CD8-positive, alpha-beta memory T cell (primary cell): ENCODE measurements at places on chromosomes 11 and 22.
A peak's percentile ranks its signal among the peaks of the same experiment; 100 is the strongest.

DNA sequence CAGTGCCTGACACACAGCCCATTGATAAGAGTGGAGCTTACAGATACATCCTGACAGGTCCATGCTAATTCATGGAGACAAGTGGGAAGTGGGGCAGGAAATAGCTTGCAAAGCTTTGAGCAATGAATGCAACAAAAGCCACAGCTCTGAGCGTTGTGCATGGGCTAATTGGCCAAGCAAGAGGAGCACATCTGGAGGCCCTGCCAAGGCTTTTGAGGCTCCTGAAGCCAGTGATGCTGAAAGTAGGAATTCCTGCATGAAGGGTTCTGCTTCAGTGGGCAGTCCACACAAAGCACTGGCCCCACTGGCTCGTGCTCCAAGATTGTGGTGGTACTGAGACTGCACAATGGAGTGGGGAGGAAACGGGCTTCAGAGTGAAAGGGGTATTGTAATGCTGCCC is 103.8 kb upstream of the CSNK2A3 start:
- DNase-seq = no peak

DNA sequence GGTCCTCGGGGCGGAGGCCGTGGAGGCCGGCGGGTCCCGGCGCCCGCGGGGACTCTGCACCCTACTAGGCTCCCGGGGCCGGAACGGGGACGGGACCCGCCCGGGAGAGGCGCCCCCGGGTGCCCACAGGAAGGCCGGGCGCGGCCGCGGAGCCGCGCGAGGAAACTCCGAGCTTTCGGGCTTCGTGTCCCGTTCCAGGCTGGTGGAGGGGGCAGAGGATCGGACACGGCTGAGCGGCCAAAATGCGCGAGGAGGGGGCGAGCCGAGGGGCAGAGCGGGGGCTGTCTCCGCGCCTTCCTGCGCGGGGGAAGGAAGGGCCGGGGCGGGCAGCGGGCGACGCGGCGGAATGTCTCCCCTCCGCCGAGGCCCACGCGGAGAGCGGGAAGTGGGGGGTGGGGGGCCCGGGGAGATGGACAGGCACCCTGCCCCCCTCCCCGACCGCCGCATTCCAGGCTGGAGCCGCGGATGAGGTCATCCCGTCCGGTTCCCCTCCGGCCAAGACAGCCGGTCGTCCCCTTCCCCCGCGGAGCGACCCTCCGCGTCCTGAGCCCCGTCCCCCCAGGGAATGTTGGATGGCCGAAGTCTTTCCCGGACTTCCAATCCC is 430 bp downstream of the CDC42EP1 start:
- DNase-seq = no peak

DNA sequence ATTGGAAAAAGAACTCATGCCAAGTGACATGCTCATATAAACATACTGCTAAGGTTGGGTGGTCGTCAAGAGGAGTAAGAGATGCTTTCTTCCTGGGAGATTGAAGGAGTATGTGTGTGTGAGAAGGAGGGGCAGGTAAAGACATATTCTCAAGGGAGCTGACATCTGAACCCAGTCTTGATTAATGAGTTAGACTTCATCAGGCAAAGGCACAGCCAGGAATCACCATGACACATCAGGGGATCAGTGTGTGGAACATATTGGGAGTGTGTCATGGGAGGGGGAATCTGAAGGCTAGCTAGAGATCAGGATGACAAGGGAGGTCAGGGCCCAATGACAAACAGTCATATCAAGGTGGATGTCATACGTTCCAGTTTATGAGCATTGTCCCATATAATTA is 14.9 kb downstream of the CNTF start:
- DNase-seq = no peak

- DNase-seq = no peak
Observed at GRCh38 chr11:44029977-44030911, 17.5 kb upstream of the ACCSL start.

DNA sequence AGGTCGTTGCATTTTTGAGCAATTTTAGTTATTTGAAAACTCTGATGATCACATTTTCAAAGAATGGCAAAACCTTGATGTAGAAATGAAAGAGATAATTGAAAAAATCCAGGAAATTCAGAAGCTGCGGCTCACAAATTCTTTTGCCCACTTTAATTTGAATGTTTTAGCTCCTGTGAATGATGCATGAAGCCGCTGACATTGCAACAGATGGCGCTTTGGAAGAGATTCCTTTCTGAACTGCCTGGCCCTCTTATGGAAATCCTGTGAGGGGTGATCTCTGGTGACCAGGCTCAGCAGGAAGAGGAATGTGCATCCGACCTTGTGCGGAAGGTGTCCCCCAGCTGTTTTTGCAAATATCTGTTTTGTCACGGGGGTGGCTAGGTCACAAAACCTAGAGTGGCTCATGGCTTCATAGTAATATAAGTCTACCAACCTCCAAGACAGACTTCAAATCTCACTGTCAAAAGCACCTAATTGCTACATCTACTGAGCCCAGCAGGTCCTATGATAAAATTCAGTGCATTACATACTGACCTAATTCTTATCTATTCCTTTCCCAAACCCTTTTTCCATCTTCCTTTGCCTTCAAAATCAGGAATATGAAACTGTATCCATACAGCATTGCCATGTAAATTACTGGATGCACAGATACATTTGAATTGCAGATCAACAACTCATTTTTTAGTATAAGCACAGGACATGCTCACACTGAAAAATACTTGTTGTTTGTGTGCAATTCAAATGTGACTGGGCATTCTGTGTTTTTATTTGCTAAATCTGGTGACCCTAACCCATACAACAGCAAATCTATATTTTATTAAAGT is 412.7 kb downstream of the ETS1 start:
- DNase-seq = no peak

- no peak for DNase-seq
Observed at GRCh38 chr11:17760102-17761029, 25.8 kb downstream of the KCNC1 start.

- DNase-seq = no peak
Observed at GRCh38 chr11:118491041-118491440, 36.2 kb upstream of the TTC36 start.

GRCh38 chr11:22711880-22712279 is 45.5 kb downstream of the GAS2 start:
- no peak for DNase-seq

- no peak for DNase-seq
Observed at GRCh38 chr11:77502346-77502905, 28.5 kb upstream of the PAK1 start.

- peak; percentile 89 for DNase-seq
Observed at GRCh38 chr22:26671317-26672059, 14.1 kb downstream of the MIAT start.
